Dermis microvascular lymphatic vessel endothelial cell (primary cell): ENCODE measurements at places on chromosomes 6 and 20. TPM values are rescaled to one million over a fixed set of nuclear protein-coding genes. Genes with fewer than 3 reads are reported as not detected.

- DNase-seq, result no peak
These were observed 763 bp downstream of the TMEM14A start for GRCh38 chr6:52671676-52672075.

- no peak for DNase-seq
These were observed 256.6 kb downstream of the KHDC1L start for GRCh38 chr6:72968704-72969103.

DNA sequence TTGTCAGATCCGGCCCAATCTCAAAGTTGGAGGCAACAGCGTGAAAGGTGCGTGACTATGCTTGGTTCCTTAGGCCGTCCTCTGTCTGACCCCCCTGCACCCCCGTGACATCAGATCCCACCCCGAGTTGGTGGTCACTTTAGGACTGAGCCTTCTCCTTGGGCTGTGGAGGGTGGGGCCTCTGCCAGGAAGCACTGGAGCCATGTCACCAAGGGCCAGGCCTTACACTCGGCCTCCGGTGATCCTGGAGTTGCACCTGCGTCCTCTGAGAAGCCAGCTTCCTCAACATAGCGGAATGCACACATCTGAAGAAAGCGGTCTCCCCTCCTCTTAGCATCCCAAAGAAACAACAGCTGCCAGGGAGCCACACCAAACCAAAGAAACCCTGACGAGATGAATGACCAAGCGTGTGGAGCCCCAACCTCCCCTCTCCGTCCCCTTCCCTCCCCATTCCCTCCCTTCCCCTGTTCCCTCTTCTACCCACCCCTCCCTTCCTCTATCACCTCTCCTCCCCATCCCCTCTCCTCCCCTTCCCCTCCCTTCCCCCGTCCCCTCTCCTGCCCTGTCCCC, 182.6 kb downstream of the TTLL2 start:
- DNase-seq, result no peak

GRCh38 chr20:33606118-33606771, 55.9 kb upstream of the C20orf144 start:
- no peak for DNase-seq

GRCh38 chr6:101845621-101846020, 452.1 kb downstream of the GRIK2 start:
- no peak for DNase-seq

DNA sequence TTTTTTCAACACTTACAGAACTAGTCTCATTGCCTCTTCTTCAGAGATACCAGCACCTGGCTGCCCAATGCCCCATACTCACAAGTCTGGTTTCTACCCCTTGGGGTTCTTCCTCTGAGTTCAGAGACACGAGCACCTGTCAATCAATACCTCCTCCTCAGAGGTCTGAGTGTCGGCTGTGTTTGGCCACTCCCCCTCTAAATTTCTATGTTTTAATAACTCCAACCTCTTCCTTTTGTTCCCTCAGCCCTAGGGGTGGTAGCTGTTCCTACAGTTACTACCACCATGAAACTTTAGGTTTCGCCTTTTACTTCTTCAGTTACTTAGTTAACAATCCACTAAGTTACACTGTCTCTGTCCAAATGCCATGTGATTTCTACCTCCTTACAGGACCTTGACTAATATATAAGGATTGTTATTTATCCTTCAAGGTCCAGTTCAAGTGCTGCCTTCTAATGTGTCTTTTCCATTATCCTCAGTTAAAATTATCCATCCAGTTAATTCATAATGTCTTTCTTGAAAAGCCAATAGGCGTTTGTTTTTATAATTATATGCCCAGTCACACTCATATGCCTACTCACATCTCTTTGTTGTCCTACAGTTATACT, 14.6 kb upstream of the PHF20 start:
- DNase-seq, result no peak

GHRH gene
- not detected in 2 replicates for total RNA-seq

GRCh38 chr20:47849006-47849405, 63.7 kb upstream of the SULF2 start:
- DNase-seq, result no peak

- DNase-seq, result no peak
These were observed 71.7 kb downstream of the GRM4 start for GRCh38 chr6:34074064-34074742.

- no peak for DNase-seq
These were observed 211.6 kb upstream of the MARCKS start for GRCh38 chr6:113645576-113645970.

RHAG gene
- not detected in 2 replicates for total RNA-seq

DNA sequence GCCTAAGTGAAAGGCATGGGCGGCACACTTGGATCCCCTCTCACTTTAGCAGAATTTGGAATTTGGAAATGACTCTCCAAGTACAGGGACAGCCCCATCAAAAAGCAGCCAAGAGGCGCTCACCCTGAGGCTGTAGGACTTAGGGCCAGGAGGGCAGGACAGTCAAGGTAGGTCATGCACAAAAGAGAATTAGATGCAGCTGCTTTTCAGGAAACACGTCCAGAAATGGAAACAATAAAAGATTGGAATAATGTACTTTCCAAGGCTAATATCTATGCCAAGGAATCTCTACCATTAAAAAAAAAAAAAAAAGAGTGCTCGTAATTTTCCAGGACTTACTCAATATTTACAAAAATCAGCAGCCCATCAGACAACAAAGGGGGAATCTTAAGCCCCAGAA, 19.9 kb downstream of the PREP start:
- DNase-seq, result no peak

REM1 gene
- under 0.01 TPM in 1 of 2 replicates, not detected in the other for total RNA-seq

- no peak for DNase-seq
These were observed 201.3 kb upstream of the SSTR4 start for GRCh38 chr20:22833851-22834250.

TCF15 gene
- total RNA-seq, result 0.76 and 0.77 TPM in 2 replicates

ARMH2 gene
- total RNA-seq, result not detected in 2 replicates

DNA sequence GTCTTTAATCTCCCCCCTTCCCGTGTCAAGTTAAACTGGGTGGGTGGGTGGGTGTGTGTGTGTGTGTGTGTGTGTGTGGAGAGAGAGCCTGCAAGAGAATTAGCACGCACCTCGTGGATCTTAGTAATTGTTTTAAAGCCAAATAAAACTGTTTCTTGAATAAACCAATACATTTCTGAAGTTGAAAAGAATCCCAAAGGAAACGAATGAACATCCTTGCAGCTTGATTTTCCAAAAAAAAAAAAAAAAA, 381 bp upstream of the BICRAL start:
- DNase-seq, result no peak

DNA sequence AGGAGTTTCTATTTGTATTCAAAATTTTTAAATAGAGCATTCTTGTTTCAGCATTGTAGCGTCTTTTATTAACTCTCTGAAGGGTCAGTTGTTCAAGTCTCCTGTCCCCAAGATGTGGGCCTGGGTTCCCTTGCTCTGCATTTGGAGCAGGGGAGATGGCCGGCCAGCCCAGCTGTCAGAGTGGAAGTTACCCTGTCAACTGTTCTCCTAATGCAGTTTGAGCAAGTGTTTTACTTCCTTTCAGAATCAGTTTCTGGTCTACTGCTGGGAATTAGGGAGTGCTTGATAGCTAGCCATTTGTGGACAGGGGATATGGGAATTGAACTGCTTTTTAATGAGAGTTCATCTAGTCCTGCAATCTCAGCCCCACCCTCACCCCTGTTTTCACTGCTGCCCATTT, 116.6 kb downstream of the QKI start:
- DNase-seq, result no peak

DNA sequence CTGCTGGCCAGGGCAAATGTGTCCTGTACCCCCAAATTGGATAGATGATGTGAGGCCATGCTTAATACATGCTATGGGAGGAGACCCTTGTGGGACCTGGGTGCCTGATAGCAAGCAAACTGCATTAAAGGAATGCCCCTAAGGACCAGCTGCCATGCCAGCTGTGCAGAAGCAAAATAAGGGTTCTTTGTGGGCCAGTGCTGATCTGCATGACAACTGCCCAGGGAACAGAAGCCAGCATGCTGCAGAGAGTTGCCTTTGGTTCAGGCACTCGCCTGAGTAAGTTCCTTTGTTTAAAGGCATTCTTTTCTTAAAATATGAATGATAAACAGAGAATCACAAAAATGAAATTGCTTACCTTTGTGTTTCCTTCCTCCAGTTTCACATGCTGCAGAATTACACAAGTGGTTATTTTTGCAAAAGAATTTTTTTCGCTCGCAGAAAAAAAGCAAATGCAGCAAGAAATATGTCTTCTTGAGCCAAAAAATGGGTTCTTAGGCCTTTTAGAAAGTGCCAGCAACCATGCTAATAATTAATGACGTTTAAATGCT, 6.9 kb upstream of the SYNDIG1 start:
- no peak for DNase-seq

- DNase-seq, result no peak
These were observed 214.3 kb upstream of the TCF21 start for GRCh38 chr6:133674661-133675060.

- DNase-seq, result peak; percentile 95
These were observed 65.1 kb downstream of the CBFA2T2 start for GRCh38 chr20:33554914-33555420.

- no peak for DNase-seq
These were observed 422.7 kb downstream of the TFAP2B start for GRCh38 chr6:51241376-51241775.

DNA sequence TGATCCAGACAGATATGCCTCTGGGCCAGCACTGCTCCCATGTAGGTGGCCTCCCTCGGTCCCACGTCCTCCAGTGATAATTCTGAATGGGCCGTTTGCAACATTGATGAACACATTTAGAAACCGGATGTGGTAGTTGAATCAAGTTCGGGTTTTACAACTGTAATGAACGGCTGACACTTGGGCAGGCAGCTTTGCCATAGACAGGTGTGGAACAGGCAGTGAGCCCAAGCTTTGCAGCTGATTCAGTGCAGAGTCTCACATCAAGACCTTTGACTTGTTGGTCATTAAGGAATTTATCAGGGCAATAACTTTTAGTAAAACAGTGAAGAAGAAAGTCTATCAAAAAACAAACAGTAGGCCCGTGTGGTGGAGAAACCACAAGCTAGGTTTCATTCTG, 466.6 kb upstream of the AGPAT4 start:
- DNase-seq, result no peak

DNA sequence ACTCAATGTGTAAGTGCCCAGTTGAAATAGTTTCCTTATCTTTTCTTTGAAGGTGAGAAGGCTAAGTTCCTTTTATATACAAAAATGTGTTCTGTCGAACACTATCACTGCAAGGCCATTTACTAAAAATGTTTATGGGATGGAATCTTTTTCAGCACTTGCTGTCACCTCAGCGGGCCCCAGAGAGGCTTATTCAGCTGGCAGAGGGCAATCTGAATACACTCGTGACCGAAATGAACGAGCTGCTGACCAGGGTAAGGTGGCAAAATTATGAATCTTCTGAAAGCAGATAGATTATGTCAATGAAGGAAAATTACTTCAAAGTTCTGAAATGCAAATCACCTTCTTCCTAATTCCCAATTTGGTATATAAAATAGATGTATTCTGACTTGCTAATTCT, 340.2 kb downstream of the ARHGAP18 start:
- DNase-seq, result no peak

GRCh38 chr6:53686355-53686940, 20.9 kb upstream of the KLHL31 start:
- DNase-seq, result no peak

GRCh38 chr6:127514773-127515227, 4.3 kb downstream of the MTCL3 start:
- DNase-seq, result no peak

DNA sequence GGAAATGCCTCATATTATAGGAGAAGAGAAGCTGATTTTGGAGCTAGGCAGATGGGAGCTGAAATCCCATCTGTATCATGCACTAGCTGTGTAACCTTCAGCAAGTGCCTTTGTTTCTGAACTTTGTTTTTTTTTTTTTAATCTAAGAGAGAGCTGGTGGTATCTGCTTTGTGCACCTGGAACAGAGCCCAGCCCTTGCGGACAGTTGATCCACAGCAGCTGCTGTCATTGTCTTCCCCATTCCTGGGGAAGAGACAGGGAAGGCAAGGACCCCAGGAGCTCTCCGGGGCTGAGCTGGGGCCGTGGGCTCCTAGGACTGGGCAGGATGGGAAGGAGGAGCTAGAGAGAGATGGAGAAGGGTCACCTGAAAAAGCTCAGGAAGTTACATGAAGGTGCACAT, 92.1 kb downstream of the SYNJ2 start:
- DNase-seq, result no peak

C20orf141 gene
- not detected in 2 replicates for total RNA-seq

IMPG1 gene
- total RNA-seq, result not detected in 2 replicates

CFAP206 gene
- total RNA-seq, result 0.13 TPM in 2 replicates

- no peak for DNase-seq
These were observed 55.2 kb upstream of the RREB1 start for GRCh38 chr6:7052443-7053011.

DNA sequence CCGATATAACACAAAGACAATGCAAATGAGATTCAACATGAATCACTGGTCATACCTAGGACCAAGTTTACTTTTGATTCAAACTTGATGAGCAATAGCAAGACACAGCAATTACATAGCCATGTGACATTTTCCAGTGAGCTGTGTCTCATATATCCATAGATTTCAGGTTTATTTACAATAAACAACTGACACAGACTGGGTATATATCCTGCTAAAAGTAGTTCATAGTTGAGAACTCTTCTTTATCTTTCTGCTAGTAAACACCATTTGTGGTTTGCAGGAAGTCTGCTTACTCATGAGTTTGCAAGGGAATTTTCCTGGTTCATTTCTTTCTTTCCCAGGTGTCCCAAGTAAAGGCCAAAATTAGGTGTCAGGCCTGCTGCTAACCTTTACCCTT, 343.4 kb downstream of the KIF16B start:
- DNase-seq, result no peak

GRCh38 chr20:56750430-56750829, 121.3 kb downstream of the TFAP2C start:
- DNase-seq, result no peak

WFDC10B gene
- not detected in 2 replicates for total RNA-seq

GRCh38 chr20:12638633-12639312, 370.0 kb upstream of the SPTLC3 start:
- no peak for DNase-seq

- DNase-seq, result peak; percentile 71
These were observed 5.4 kb downstream of the CTNNBL1 start for GRCh38 chr20:37699202-37699601.

DNA sequence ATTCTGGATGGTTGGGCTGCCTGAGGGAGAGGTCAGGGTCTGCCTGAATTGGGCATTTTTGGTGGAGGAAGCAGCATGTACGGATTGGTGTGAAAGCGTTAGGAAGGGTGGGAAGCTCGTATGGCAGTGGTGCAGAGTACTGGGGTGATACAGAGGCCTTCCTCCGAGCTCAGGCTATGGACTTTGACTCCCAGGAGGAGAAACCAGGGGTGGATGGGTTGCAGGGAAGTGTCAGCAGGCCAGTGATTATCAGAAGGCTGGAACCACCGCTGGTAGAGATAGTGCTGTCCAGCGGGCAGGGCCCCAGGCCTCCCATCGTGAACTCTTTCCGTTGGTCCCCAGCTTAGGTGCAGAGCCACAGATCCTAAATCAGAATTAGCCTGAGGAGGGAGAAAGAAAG, 5.3 kb downstream of the WFDC5 start:
- DNase-seq, result no peak

ANKRD66 gene
- not detected in 2 replicates for total RNA-seq

DNA sequence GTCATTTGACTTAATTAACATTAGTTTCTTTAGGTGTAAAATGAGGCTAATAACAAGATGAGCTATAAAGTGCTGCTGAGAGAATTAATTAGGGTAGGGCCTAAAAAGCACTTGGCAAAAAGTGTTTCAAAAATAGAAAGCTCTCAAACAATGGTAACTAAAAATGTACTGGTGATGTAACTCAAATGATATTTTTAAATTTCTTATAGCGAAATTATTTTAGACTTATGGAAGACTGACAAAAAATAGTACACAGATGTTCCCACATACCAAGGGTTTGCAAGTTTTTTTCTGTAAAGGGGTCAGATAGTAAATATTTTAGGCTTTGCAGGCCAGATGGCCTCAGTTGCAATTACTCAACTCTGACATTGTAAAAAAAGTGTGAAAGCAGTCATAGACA, 190.7 kb upstream of the UFL1 start:
- no peak for DNase-seq

LYRM4 gene
- 14.4 and 15.7 TPM in 2 replicates for total RNA-seq
